AG20443 (cell line): ENCODE measurements at places on chromosomes 1 and 21.

DNA sequence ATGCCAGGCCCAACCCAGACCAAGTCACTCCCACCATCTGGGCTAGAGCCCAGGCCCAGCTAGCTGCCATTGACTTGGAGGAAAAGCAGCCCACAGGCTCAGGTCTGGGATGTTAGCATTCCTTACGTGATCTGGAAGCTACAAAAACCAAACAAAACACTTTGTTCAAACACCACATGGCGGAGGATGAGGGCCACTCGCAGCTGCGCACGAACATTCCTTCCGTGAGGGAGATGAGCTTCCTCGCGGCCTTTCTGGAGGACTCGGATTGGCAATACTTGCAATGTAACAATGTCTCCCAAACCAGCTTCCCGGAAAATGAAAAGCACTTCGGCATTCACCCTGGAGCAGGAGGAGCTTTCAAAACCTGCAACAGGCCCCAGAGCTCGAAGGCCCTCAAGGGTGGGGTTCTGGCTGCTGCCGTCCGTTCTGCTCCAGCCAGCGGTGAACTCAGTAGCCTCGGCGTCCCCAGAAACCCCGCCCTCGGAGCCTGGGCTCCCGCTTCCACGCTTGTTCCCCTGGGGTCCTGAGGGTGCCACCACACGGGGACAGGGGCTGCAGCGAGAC is 40.5 kb downstream of the COL6A1 start:
- DNase-seq: peak; percentile 74

- no peak for DNase-seq
These were observed 24.1 kb upstream of the NFASC start for GRCh38 chr1:204846546-204846945.

GRCh38 chr1:8510041-8510823 is 192.3 kb downstream of the SLC45A1 start:
- DNase-seq: peak; percentile 84

GRCh38 chr1:40316595-40317393 is at the start of gene COL9A2:
COL9A2 (minus strand) TSS chr1:40317286; CDS start chr1:40317197, 89 bp downstream.
- peak; percentile 48 for DNase-seq

DNA sequence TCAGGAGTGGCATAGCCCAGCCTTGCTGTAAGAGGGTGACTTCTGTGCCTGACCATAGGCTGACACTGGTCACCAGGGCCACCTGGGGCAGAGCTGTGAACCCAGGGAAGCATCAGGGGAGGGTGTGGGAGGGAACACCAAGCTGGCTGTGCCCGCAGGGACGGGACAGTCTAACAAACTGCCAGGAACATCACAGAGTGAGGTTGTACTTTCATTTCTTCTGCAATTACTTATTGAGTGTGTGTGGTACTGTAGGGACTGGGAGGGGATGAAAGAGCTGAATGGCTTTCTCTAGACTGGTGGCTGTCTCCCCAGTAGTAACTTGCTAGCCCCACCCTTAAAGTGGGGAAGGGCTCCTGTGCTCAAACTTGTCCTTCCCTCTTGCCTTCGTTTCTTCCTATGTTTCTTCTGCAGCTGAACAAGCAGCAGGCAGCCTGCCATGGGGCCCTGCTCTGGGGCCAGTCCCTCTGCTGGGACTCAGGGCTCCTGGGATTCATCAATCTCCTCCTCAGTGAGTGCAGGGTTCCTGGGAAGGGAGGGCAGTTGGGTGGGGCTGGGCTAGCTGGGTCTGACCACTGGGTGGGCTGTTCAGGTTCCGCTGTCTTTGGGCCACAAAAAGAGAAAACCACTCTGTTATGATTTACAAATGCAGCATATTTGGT is 39.7 kb upstream of the ETV3 start:
- DNase-seq: no peak

DNA sequence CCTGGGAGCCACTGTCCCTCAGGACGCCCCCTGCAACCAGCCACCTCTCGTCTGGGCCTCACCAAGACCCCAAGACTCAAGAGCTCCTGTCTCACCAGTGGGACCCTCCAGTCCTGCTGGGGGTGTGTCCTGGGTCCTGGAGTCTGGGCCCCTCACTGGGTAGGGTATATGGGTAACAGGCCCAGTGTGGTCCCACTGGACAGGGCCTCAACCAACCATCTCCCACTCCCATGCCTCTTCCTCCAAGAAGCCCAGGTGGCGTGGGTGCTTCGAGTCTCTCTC is 725 bp upstream of the VWA1 start:
- no peak for DNase-seq

DNA sequence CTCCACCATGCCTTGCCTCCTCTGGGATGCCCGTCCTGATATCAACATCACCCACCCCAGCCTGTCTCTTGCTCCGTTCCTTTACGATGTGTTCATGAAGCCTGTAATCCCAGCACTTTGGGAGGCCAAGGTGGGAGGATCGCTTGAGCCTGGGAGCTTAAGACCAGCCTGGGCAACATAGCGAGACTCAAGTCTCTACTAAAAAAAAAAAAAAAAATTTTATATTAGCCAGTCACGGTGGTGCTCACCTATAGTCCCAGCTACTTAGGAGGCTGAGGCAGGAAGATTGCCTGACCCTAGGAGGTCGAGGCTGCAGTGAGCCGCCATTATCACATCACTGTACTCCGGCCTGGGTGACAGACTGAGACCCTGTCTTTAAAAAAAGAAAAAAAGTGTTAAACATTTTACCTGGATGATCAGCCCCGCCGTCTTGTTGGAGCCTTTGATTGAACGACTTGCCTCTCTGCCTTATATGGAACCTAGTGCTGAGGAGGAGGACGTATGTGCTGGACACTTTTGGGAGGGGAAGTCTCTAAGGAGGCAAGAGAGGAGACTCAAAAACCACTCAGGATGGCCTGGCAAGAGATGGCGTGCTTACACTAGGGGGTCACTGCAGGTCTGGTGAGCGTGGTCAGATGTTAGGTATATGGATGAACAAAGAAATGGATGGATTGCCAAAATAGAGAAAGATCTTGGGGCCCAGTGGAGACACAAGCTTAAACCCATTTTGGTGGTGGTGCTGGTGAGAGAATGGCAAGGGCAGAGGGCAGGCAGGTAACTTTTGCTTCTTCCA is 80.5 kb upstream of the IFFO2 start:
- DNase-seq: peak; percentile 4

DNA sequence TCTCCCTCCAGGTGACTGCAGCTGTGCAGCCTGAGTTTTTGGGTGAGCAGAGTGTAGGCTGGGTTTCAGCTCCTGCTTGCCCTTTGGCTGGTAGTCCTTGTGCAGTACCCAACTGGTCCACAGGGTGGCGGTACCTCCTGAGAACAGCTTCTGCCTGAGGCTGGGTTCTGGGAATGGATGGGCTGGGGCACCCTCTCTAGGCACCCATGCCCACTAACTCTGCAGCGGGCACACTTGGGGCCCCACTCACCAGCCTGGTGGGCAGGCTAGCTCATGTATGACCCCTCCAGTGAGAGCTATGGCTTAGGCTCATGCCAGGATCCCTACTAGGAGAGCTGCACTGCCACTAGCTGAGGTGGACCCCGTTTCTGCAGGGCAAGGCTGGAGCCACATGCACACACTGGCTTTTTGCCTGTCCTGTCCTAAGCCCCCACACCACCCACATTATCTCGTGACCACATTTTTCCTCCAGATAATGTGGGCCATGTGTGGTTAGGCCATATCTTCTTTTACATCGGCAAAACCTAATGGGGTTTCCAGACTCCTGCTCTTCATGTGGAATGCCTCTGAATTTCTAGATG is 15.5 kb upstream of the GSTM4 start:
- DNase-seq: peak; percentile 77

DNA sequence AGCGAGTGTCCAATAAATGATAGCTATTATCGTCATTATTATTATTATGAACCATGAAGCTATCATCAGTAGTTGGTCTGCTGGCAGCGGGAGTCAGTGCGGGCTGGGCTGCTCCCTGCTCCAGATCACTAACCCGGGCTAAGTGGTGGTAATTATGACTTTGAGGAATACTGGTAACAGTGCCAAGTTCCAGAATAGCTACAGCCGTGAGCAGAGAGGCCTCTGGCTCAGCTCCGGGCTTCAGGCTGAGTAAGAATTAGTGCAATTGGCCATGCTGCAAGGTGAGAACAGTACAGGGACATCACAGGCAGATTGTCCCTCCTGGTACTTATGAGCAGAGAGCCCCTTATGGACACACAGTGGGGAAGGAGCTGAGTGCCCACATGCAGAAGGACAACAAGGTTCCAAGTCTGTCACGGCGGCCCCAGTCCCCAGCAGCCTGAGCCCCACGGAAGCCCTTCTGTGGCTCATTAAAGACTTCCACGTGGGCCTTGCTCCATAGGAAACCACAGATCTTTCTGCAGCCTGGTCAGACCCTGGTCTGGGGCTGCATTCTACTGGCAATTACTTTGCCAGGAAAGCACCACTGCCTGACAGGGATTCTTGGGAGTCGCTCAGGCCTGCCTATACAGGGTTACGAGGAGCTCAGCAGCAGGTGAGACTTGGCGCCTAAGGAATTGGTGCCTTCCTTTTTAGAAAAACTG is 235.1 kb downstream of the RRAGC start:
- DNase-seq: no peak

DNA sequence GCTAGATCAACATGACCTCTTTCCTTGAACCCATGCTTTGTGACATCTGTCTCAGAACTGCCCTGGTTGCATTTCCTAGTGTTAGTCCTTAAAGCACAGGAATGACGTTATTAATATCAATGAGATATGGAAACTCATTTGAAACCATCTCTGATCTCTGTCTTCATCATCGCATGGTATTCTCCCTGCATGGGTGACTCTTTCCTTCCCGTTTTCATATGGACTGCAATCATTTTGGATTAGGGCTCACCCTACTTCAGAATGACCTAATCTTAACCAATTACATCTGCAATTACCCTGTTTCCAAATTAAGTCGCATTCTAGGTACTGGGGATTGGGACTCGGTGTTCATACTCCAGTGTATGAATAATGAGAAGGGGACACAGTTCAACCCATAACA is 41.7 kb upstream of the DISC1 start:
- no peak for DNase-seq

GRCh38 chr1:162366671-162367070 is 10.0 kb downstream of the SPATA46 start:
- no peak for DNase-seq

DNA sequence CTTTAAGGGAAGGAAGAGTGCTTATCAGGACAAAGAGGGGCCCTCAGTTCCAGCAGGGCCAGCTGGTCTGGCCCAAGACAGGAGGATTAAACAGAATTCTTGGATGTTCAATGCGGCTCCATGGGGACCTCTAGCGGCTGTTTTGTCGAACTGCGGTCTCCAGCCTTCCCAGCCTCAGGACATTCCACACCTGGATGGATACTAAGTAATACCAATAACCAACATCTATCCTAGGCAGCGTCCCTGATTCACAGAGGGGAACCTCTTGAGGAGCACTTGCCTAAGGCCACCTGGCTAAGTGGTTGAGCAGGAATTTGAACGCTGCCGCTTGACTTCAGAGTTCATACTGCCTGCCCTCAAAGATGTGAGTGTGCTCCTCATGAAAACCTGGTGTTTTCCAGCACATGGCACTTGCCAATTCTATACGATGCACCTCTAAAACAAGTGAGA is 15.5 kb upstream of the CD247 start:
- DNase-seq: peak; percentile 90

- no peak for DNase-seq
These were observed 7.1 kb downstream of the COL6A1 start for GRCh38 chr21:45988366-45989347.

DNA sequence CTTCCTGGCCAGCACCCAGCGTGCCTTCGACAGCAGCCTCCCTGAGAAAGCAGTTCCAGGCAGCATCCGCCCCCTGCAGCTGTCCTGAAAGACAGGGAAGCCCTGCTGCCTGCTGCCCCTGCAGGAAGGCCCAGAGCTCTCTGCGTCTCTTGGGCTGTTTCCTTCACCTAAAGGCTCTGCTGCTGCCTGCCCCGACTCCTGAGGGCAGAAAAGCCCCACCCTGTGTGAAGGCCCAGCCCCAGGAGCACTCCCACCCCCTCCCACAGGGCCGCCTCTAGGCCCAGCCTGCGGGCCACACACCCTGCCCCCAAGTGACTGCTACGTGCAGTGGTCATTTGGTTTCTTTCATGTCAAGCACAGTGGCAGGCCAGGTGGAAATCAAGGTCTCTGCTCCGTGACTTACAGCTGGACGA is 12.4 kb downstream of the RIPK4 start:
- DNase-seq: no peak

- DNase-seq: no peak
These were observed 159.4 kb downstream of the PLXNA2 start for GRCh38 chr1:208084764-208085163.

- DNase-seq: peak; percentile 51
These were observed 1.9 kb downstream of the AMPD2 start for GRCh38 chr1:109621379-109622136.

DNA sequence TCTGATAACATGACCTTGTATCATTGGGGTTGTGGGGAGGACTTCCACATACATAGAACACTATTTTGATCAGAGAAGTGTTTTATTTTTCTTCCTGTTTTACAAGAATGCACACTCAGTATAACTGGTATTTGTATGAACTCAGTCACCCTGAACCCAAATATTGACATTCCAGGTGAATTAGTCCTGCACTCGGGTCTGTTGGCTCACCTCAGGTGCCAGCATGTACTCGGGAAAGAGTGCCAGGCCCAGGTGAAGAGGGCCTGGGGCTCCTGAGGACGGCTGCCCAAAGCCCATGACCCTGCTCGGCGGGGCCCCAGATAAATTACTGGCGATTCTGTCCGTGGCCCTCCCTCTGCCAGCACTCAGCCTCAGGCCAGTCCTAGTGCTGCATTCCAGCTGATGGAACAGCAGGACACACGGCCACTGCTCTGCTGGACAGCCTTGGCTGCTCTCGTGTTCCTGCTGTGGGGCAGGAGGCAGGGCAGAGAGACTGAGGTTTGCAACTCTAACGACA is 75.4 kb upstream of the TMPRSS2 start:
- peak; percentile 36 for DNase-seq

GRCh38 chr1:81023187-81023724 is 777.5 kb upstream of the ADGRL2 start:
- DNase-seq: no peak

DNA sequence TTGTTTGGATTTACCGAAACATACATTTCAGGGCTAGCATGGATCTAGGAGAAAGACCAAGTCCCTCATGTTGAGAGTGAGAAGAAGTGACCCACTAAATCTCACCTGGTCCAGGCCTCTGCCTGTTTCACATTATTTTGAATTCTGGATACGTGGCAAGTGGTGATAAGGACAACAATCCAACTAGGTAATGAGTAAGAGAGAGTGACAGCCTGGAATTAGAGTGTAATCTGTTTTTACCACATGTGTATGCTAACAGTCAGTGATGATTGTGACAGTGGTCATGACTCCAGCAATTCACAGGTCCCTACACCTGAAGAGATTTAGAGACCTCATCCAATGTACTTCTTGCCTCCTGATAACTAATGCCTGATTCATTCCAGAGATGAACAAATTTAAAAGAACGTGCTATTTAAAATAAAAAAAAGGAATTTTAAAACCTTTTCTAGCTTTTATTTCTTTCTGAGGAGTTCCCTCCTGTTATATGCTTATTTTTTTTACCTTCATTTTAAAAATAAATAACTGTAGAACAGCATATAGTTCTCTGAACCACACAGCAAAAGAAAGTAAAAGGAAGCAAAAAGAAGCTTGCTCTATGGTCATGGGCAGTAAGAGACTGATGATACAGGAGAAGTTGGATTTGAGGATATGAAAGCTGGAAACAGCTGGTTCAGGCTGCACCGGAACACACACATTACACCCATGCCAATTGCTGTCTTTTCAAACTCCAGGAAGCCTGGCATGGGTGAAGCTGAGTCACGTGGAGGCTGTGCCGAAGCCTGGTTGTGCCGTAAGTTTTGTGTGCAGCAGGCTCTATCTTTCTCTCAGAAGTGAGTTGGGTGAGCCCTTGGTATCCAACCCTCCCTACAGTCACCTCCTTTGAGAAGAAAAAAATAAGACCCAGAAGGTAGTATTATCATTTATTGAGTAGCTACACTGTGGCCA is 14.7 kb downstream of the C1orf116 start:
- DNase-seq: no peak
